ENCODE measurements at places on chromosomes 2 and 18. TPM values are rescaled to one million over a fixed set of nuclear protein-coding genes. Genes with fewer than 3 reads are reported as not detected.

The CCDC85A gene
- total RNA-seq, result 46.0 TPM

The STON1 gene
- total RNA-seq, result 112 TPM

The GALNT3 gene
- 2.7 TPM for total RNA-seq

The EML6 gene
- total RNA-seq, result 0.63 TPM

The MAL gene
- 4.7 TPM for total RNA-seq

The FHL2 gene
- total RNA-seq, result 23.3 TPM

The FBXO15 gene
- 0.60 TPM for total RNA-seq

The SPP2 gene
- total RNA-seq, result not detected

The MC2R gene
- not detected for total RNA-seq

The RNF138 gene
- 13.8 TPM for total RNA-seq

The WNT6 gene
- total RNA-seq, result 1.0 TPM

The LRRTM1 gene
- not detected for total RNA-seq

The RESP18 gene
- total RNA-seq, result not detected

The C1GALT1C1L gene
- total RNA-seq, result 1.2 TPM

The TLX2 gene
- total RNA-seq, result not detected

The EPB41L3 gene
- 204 TPM for total RNA-seq
